GM23338 (cell line): ENCODE measurements at places on chromosomes 4 and X.

DNA sequence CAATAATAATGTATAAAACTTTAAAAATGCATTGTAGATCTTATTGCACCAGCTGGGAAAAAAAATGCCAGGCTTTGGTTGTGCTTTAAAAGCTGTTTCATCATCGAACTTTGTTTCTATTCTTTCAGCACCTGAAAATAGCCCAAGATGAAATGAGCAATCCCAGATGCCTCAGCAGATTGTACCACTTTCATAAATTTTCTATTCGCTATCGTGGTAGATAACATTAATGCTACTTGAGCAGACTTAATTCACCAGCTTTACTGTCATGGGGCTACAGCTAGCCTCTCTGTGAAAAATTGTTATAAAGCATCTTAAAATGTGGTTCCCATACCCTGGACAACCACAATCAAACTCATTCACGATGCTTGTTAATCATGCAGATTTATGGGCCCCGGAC is 599.6 kb upstream of the HS3ST1 start:
- no peak for DNase-seq

- peak; percentile 85 for DNase-seq
Observed at GRCh38 chr4:156971676-156972378, at the start of gene PDGFC. Gene PDGFC (minus strand): TSS chr4:156971799. CDS start chr4:156970903, 896 bp downstream.

- DNase-seq, result no peak
Observed at GRCh38 chr4:30825008-30825770, 105.0 kb downstream of the PCDH7 start.

GRCh38 chr4:85673540-85673939 is 198.6 kb downstream of the ARHGAP24 start:
- no peak for DNase-seq

- no peak for DNase-seq
Observed at GRCh38 chr4:82718162-82718940, 80.2 kb downstream of the SCD5 start.

DNA sequence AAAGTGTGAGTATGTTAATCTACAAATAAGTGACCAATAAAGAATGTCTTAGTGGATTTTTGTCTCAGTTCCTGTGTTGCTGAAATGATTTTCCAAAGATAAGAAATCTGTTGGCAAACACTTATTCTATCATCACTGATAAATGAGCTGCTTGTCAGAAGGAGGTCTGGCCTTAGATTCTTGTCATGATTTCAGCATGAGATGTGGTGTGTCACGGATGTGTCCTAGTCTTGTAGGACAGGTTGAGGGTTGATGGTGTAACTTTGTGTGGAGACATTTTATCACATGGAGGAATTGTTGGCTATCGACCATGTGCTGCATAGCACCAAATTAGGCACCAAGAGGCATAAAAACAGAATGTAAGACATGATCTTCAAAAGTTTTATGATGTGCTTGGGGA is 31.8 kb upstream of the LIMCH1 start:
- DNase-seq, result no peak

DNA sequence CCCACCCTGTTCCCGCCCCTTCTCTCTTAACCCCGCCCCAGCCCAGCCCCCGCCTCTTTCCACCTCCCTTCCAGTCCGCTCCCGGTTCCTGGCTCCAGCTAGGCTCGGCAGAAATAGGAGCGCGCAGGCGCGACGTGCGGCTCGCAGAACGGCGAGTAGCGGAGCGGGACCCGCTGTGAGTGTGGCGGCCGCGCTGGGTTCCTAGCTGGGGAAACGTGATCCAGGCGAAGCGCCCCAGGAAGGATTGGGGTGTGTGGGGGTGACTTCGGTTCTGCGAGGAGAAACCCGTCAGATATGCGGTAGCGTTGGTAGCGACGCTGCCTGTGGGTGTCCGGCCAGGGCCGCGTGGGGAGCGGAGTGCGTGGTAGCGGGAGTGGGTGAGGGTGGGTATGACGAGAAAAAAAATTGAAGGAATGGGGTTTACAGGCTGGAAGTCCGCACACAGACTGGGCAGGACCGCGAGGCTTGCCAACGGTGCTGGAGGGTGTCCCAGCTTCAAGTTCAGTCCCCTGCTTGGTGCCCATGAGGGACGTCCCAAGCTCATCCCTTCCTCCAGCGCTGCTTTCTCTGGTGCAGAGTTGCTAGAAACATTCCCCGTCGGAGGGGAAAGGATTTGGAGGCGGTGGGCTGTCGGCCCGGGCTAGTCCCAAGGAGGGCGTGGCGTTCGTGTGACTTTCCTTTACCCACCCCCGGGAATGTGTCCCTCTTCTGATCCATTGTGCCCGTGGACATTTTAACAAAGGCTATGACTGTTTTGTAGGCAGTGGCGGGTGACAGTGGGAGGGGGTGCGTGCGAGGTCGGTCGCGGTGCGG is at the start of gene PRRG1:
Gene PRRG1, plus strand, starts transcription at position 144 of the 813 bp plus-strand sequence. CDS start 56,886 bp downstream, outside the sequence.
- peak; percentile 83 for DNase-seq

GRCh38 chrX:7085879-7086278 is 61.6 kb upstream of the STS start:
- no peak for DNase-seq

- no peak for DNase-seq
Observed at GRCh38 chr4:4477391-4477790, 64.5 kb downstream of the STX18 start.

DNA sequence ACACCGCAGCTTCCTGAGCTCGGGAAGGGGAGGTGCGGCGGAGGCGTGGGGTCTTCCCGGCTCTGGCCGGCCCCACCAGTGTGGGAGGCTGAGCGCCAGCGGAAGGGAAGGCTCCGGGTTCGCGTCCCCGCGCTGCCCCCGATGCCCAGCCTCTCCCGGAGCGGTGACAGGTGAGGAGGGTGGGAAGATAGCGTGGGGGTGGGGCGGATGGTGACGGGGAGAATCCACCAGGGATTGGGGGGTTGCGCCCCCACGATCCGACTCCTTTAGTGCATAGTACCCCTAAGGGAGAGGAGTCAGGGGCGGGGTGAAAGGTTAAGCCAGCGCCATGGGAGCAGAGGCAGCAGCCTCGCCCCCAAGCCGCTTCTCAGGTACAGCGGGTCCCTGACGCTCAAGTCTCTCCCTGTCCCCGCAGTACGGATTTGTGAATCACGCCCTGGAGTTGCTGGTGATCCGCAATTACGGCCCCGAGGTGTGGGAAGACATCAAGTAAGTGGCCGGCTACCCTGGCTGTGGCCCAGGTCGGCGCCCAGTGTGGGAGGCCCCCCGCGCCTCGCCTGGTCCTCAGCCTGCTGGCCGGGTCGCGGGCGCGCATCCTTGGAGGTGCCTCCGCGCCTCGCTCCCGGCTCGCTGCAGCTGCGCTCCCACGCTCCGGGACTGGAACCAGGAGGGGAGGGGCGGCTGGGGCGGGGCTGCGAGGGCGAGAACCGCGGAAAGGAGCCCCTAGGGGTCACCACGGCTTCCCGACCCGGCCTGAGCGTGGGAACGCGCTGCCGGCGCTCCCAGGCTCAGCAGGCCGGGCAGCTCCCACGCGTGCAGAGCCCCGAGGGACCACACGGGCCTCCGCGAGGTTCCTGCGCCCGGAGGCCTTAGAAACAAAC is 791 bp downstream of the GUCY1B1 start:
- peak; percentile 58 for DNase-seq

DNA sequence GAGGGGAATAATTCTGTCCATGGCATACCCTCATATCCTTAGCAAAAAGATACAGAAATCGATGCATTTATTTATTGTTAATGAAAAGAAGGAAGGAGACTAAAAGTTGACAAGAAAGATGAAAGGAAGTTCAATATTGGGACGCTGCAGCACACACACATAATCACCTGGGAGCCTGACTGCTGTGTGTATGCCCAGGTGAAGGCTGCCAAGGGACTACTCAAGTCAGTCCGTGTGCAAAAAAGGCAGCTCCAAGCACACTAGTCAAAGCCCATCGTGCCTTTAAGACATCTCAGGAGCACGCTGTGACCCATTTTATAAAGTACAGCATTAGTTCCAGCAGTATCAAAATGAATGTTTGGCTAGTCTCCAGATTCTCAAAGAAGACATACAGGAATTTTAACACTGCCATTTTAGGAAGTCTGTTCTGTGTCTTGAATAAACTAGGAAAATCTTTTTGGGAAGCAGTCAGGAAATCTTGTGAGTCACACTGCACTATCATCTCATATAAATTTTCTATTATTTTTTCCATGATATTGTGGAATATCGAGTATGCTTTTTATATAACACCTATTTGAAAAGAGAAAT is 363.9 kb downstream of the GASK1B start:
- DNase-seq, result no peak
